ENCODE measurements at places on chromosomes 5 and 9.

DNA sequence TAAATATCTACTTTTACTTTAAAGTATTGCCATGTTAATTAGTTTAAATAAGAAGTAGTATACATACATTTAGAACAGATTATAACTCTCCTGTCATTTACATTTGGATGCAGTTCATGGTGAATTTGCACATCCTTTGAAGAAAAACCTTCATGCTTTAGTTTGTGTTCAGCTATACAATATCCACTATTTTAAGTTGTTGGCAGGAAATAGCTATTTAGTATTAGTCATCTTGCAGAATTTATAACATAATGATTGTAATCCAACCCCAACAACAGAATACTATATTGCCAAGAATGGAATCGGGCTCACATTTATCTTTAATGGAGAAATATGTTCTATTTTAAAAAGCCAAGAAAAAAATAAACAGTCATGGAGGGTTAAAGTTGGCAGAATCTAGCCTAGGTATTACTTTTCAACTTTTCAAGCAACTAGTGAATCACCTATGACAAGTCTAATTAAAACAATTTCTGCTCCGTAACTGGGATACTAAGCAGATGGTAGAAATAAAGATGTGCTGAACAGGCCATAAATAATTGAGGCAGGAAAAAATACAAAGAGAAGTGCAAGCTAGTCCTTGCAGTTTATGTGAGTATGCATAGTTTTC lies 1170.6 kb upstream of the NUDT12 start:
- no peak for DNase-seq

DNA sequence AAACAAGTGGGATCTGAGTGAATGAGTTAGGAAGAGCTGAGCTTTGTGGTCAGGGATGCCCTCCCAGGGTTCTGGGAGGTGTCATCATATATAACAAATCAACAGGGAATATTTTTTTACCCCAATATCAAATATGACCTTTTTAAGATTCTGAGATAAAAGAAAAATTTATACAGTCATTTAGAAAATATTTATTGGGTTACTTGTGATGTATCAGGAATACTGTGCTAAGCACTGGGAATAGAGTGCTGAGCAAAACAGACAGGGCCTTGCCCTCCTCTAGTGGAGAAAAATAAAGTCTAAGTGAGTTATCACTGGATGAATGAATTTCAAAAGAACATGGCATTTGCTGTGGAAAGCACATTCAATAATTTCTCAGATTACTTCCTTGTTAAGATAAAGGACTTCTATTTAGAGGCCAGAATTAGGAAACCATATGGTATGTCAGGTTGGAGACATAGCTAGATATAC lies 102.9 kb downstream of the BOD1 start:
- no peak for DNase-seq

DNA sequence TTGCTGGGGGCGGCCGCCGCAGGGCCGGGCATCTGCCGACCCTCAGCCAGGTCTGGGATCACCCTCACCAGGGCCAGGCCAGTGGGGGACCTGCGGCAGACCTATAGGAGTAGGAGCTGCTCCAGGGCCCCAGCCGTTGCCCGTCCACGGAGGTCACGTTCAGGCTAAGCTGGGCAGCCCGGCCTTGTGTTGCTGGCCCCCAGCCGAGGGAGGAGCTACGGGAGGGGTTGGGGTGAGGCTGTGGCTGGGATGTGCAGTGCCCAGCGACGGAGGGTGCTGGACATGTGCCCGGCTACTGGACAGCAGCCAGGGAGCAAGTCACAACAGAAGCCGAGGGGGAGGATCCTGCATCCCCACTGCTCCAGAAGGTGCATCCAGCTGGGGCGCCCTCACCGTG lies 39.6 kb upstream of the SLC6A19 start:
- no peak for DNase-seq

GRCh38 chr5:36397901-36398536 lies 96.3 kb upstream of the RANBP3L start:
- DNase-seq: no peak

- DNase-seq: peak; percentile 83
Measured at GRCh38 chr9:98192503-98193335, at the start of gene CORO2A. TSS of gene CORO2A (minus strand) at chr9:98192637. CDS start at chr9:98157660, 34,977 bp downstream.

- DNase-seq: no peak
Measured at GRCh38 chr9:126521089-126521488, 92.6 kb upstream of the LMX1B start.

DNA sequence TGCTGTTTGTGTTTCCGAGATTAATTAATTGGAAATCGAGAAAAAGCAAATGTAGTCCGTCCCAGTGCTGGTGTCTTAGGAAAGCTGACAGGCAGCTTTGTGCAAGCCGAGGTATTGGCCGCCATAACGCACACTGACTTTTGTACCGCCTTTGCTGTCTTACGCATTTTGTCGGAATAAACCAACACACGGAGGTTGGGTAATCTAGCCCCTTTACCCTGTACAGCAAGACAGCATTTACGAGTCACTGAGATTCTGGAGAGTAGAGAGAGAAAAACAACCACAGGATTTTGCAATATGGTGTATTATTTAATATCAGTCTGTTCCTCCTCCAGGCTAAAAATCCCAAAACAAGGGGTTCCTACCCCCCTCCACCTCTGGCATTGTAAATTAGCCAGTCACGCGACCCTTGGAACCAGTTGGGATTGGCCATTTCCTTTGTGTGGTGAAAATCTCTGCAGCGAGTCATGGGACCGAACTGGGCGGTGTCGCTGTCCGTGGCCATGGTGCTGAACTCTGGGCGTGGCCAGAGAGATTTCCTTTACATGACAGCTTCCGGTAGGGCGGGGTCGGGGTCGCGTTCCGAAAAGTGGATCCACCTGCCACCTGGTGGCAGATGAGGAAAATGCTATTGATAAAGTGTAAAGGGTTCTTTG lies 10.3 kb upstream of the PCDHB1 start:
- peak; percentile 75 for DNase-seq

GRCh38 chr5:122863240-122863639 lies 17.8 kb downstream of the SNX24 start:
- DNase-seq: no peak

DNA sequence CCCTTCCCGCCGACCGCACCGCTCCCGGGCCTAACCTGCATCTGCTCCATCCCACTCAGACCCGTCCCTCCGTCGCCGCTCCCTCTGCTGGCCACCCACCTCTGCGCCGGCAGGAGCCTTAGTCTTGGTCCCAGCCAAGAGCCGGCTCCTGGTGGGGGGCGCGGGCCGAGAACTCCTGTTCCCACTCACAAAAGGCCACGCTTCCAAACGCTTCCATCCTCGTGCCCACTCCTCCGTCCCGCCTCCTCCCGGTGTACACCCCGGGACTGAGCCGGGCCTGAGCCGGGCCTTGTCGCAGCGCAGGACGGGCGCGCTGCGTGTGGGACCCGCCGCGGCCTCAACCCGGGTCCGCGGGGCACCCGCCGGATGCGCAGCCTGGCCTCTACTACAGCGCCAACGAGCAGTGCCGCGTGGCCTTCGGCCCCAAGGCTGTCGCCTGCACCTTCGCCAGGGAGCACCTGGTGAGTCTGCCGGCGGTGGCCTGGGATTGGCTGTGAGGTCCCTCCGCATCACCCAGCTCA lies 7.5 kb downstream of the ADAMTS13 start:
- no peak for DNase-seq

DNA sequence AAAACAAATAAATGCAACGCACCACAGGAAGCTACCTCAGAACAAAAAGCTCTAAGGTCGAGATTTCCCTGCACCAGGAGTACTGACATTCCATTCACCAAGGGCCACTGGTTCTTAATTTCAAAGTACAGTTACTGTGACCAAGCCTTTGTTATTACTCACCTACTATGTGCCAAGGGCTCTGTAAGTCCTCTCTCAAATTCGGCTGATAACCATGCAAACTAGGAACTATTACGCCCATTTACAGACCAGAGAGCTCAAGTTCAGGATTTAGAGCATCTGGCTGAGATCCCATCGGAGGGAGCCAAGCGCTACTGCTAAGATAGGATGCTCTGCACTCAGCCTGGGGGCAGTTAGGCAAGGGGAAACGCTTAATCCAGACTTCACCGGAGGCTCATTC lies 5.6 kb downstream of the MYO10 start:
- no peak for DNase-seq

GRCh38 chr5:158923799-158924551 lies 175.7 kb downstream of the EBF1 start:
- DNase-seq: no peak

- DNase-seq: no peak
Measured at GRCh38 chr5:65774346-65774745, 52.3 kb downstream of the NLN start.

- DNase-seq: no peak
Measured at GRCh38 chr5:159198063-159199036, 11.0 kb downstream of the RNF145 start.

DNA sequence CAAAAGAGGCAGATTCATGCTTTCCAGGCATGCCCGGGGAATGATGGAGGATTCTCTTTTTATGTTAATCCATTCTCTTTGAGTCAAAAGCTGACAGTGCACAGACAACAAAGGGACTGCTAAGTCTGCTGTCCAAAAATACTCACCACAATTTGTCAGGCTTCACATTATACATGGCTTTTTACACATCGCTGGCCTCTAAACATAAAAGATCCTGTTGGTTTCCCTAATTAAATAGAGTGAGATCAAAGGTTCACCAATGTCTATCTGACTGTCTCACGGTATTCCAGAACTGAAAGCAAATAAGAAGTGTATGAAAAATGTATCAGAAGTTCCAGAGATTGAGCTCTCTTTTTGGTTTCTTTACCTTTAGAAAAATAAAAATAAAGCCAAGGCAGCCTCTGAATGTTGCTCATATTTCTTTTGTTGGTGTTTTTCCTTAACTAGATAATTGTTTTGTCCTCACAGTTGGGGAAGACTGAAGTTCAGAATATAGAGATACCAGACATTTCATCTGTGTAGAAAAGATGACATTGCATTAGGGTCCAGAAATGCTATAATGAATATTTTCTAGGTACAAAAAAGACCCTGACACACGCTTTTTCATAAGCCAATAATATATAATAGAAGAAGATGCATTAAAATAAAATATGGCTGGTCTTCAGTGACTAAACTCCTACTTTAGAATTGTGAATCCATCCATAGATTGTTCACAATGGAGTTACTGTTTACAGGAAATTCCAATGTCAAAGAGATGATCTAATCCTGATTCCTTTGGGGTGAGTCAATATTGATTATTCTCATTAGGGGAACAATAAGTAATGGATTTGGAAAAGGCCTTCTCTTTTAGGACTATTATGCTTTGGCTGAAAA lies 688.2 kb upstream of the CDH6 start:
- DNase-seq: no peak

GRCh38 chr5:95520206-95520605 lies 34.6 kb downstream of the SKIC3 start:
- no peak for DNase-seq

- DNase-seq: no peak
Measured at GRCh38 chr5:149216496-149216895, 55.2 kb upstream of the AFAP1L1 start.

DNA sequence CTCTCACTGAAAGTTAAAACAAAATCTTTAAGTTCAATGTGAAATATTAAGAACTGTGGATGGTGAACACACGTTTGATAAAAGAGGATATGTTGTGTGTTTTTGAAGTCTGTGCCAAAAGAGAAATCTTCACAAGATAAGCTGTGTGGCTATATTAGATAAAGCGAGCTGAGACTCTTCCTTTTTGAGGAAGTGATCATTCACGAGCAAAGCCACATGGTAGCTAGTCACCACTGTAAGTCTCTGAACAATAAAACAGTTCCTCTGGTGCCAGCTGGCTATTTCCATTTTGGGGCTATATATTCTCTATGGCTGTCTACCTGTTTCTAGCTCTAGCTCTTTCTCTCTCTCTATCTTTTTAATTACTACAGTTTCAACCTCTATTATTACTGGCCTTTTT lies 1849.2 kb upstream of the C9orf72 start:
- DNase-seq: no peak

GRCh38 chr5:119655061-119655460 lies 25.7 kb downstream of the FAM170A start:
- DNase-seq: no peak

- no peak for DNase-seq
Measured at GRCh38 chr5:112126982-112127381, 292.1 kb downstream of the EPB41L4A start.

- peak; percentile 66 for DNase-seq
Measured at GRCh38 chr5:143605403-143606005, 202.0 kb upstream of the NR3C1 start.

DNA sequence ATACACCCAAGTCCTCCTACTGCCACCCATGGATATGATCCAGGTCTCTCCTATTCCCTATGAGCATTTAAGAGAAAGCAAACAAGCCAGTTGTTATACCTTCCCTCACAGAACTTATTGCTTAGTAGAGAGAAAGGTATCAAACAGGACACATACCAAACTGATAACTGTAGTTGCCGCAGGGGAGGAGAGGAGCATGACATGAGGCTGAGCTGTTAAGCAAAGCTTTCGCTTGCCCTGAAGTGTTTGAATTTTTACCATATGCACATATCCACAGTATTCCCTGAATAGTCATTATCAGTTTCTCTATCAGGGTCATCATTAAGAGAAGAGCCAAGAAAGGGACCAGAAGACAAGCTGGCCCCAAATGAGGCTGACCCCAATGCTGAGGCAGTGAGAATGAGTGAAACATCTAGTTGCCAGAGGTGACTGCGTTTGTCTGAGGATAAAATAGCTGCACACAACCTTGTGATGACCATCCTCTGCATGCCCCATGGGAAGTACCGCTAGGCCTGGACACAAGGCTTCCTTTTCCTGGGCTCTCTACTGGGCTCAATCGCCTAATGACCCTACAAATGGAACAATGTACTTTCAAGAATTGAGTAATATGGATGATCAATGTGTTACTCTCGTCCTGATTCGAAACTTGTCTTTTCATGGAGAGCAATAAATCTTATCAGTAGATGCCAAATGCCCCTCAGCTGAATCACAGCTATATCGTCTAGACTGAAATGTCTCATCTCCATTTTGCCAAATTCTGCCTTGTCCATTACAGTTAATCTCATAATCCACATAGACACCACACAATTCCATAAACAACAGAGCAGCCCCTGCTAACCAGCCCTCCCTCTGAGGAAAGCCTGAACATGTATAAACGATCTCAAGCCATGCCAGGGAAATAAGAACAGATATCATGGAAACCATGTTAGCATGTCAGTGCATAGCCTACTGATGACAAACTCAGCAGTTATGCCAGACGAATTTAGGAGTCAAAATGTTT lies 4.3 kb upstream of the IFNK start:
- DNase-seq: no peak
